ENCODE measurements at places on chromosomes 4 and X.

GRCh38 chrX:120235284-120235683, 15.3 kb upstream of the ZBTB33 start:
- DNase-seq: no peak

DNA sequence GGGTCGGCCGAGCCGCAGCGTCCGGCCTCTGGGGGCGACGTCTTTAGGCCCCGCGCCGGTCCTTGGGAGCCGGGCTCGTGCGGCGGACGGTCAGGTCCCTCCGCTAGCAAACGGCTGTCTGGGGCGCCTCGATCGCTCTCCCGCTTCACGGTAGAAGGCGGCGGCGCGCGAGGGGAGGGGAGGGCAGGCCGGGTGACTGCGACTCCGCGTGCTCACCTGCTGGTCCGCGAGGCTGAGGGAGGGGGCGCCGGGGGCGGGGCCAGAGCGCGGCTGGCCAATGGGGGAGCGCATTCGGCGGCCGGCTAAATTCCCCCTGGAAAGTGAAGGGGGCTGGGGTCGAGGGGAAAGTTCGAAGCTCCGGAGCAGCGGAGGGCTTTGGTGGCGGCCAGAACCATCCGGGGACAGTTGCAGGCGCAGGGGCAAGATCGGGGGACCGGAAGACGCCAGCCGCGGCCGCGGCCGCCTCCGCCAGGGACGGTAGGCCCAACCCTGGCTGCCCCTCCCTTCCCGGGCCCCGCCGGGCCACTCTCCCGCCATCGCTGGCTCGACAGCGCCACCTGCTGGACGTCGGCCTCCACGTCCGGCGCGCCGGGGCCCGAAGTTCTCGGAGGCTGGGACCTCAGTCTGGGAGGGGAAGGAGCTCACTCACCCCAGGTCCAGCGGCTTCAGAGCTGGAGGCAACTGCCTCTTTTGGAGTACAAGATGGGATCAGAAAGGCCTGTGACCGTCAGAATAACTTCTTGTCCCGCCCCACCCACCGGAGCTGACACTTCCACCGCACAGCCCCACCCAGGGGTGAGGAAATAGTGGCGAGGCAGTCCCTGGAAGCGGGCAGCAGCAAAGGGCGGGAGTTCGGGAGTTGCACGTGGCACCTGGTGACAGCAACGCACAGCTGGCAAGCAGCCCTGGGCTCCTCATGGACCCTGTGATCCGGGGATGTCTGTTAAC, 49.9 kb downstream of the ELF4 start:
- DNase-seq: peak; percentile 75

DNA sequence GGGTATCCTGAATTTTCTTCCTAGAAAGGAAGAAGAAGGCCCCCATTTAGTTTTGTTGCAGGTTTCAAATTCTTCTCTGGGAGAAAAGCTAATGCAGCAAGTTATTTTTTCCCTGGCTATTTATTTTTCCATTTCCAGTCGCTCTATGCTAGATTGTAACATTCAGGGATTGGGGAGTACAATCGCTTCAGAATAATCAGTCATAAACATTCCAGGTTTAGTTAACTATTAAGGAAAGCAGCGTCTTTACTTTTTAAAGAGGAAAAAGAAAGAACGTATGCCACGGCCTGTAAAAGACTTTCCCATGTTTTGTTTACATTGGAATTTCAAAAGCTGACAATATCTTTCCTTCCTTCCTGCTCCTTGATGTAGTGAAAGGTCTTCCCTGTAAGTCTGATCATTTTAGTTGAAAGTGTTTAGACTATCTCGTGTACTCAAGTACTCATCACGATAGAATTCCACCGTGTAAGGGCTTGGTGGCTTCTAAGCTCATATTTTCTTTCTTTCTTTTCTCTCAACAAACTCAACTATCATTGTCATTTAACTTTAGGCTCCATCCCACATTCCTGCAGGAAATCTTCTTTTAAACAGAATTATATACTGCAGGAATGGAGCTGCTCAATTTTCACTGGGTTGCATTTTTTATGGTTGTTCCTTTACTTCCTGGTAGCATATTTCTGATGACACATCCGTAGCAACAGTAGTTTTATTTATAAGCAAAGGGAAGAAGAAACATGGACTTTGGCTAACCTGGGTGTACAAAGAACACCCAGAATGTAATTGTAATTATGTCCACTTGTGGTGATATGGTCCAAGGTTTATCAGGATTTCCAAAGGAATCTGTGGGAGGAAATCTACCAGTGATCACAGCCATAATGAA, 213.1 kb upstream of the FAT1 start:
- no peak for DNase-seq

DNA sequence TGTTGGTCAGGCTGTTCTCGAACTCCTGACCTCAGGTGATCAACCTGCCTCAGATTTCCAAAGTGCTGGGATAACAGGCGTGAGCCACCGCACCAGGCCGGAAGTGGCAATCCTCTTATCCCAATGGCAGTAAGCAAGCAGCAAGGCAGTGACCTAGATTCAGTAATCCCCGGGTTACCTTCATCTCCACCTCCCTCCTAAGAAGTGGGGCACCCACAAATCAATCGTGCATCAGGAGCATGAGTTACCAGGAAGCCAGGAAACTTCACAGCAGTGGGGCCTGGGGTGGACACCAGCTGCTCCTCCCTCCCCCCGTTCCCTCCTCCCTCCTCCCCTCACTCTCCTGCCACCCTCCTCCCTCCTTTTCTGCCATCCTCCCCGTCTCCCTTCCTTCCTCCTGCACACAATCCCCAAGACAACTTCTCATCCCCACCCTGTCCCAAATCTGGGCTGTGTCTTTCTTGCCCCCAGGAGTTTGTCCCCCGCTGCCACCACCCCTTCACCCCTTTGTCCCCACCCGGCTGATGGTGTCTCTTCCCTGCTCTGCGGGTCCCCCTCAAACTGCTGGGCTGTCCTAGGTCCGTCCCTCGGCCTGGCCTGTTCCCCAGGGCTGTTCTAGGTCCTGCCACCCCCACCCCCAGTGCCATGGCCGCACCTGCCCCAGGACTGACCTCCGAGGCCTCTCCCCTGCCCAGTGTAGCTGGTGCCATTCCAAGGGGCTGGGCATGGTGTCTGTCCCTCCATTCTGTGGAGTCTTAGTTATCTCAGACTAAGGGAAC, 2.2 kb downstream of the PDE6B start:
- no peak for DNase-seq

DNA sequence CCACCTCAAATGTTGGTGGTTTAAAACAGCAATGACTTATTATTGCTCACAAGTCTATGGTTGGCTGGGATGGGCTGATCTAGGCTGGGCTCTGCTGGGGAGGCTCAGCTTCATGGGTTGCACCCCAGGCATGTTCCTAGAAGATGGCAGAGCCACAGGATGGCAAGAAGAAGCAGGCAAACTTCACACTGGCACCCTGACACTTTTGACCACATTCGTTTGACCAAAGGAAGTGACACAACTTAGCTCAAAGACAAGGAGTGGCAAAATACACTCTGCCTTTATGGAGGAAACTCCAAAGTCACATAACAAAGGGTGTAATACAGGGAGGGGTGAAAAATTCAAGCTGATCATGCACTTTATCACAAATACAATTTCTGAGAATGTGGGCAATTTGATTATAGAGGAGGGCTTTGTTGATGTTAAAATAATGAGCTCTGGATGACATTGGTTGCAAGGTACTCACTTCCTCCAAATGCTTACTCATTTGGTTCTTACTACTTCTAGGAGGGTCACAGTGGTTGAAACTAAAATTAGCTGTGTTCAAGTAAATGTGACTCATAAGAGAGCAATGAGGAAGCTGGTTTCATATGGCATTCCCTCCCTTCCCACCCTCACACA, 249.2 kb upstream of the RPS6KA3 start:
- DNase-seq: no peak

DNA sequence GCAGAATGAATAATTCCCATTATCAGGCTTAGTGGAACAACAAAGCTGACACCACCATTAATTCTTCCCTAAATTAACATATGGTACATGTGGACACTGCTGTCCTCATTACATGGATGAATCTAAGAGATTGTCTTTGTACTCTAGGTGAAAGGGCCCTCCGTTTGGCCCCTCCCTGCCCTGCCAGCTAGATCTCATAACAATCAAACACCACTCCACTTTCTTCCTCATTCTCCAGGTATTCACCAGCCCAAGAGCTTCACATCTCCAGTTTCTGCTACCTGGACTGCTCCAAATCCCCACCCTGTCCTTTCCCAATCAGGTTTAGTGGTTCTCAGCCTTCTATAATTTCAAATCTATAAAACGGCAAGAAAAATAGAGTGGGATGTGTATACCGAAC, 3.8 kb downstream of the HSD17B11 start:
- DNase-seq: no peak

DNA sequence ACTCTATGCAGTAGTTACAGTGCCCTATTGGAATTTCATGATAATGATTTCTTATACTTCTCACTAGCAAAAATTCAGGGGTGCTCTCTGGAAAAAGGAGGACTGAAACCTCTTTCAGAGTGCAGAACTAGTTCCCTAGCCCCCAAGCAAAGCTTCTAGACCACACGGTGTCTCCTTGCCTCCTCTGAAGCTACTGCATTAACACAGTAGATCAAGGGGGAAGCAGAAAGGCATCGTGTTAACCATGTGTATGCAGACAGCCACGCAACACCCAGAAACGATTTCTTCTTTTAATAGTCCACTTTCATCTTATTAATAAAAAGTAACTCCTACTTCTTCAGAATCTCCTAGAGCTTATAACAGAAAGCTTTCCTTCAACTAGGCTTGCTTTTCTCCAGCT, 44.7 kb downstream of the MAML3 start:
- no peak for DNase-seq
